ENCODE measurements at places on chromosomes 4 and X. TPM values are rescaled to one million over a fixed set of nuclear protein-coding genes. Genes with fewer than 3 reads are reported as not detected.

The PRSS12 gene
- 2.4 TPM for total RNA-seq

GRCh38 chrX:42770566-42770965 lies 7.4 kb downstream of the PPP1R2C start:
- DNase-seq = no peak

GRCh38 chrX:24229400-24229879 lies 79.9 kb downstream of the ZFX start:
- DNase-seq = no peak

DNA sequence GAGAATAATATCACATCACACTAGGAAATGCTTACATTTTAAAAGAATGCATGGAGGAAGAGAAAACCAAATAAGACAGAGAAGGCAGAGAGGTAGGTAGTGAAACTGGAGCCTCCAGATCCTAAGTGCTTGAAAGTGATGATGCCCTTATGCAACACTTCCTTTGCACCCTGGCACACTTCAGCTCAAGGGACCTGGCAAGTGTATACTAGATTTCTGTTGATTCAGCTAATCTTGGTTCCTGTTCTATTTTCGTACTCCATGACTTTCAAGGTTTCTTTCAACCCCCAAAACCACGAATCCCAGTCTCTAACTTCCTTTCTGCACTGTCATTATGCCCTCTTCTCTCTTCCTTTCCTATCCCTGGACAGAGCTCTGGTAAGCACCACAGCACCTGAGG lies 36.9 kb upstream of the SH3KBP1 start:
- DNase-seq = no peak

- no peak for DNase-seq
Observed at GRCh38 chr4:139282721-139283075, 2.7 kb upstream of the MGARP start.

DNA sequence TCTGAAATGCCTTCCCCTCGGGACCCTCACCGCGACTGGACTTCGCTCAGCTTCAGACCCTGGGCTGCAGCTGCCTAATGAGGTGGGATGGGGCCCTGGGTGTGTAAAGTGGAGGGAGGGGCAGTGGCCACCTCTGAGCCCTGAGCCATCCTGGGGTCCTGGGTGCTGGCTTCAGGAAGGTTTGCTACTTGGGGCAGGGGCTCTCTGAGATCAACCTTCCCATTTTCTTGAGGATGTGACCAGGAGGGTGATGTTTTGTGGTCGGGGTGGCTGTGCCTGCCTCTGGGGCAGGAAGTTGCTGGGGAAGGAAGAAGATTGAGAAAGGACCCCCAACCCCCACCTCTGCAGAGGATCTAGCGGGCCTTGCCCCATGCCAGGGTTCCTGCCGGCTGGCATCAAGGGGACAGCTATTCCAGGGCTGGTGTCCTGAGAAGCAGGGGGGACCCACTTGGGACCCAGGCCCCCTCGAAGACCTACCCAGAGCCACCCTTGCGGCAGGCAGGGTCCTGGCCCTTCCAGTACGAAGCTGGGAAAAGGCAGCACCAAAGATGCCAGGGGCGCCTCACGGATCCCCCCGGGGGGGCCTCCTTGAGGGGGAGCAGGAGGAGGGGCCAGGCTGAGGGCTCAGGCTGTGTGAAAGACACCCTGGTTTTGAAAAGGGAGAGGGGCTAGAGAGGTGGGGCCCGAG lies 6.5 kb downstream of the SH3BP2 start:
- peak; percentile 47 for DNase-seq

DNA sequence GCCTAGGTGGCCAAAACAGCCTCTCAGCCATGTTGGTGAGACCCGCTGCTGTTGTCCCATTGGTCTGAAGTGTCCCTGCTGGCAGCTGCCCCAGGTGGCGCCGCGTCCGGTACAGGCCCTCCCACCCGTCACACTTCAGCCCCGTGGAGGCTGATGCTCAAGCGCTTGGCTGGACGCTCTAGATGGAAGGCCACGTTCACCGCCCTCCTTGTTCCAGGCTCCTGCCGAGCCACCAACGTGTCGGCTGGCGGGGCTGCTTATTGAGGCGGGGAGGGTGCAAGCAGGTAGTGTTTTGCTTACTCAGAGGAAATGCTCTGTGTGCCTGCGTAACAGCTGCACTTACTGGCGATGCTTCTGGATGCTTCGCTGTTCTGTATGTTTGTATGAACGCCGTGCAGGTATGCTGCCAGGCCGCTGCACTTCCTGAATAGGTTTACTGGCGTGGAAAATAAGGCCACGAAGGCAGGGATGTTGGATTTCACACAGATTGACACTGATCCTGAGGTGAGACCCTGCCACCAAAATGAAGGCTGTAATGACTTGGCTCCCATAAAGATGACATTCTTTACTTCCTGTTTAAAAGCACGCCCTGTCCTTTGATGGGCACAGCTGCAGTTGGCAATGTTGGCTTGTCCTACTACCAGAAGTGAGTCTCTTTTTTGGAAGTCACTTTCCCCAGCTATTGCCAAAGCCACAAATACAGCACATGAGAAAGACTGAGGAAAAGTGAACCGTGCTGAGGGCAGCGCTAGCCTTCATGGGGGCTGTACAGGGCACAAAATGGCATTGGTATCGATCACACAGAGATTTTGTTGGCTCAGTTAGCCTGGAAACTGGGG lies 21.0 kb upstream of the CLCN4 start:
- DNase-seq = no peak

DNA sequence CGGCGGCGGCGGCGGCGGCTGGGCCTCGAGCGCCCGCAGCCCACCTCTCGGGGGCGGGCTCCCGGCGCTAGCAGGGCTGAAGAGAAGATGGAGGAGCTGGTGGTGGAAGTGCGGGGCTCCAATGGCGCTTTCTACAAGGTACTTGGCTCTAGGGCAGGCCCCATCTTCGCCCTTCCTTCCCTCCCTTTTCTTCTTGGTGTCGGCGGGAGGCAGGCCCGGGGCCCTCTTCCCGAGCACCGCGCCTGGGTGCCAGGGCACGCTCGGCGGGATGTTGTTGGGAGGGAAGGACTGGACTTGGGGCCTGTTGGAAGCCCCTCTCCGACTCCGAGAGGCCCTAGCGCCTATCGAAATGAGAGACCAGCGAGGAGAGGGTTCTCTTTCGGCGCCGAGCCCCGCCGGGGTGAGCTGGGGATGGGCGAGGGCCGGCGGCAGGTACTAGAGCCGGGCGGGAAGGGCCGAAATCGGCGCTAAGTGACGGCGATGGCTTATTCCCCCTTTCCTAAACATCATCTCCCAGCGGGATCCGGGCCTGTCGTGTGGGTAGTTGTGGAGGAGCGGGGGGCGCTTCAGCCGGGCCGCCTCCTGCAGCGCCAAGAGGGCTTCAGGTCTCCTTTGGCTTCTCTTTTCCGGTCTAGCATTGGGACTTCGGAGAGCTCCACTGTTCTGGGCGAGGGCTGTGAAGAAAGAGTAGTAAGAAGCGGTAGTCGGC lies 528 bp downstream of the FMR1 start:
- DNase-seq = peak; percentile 49

- no peak for DNase-seq
Observed at GRCh38 chr4:7699825-7700224, 239.8 kb downstream of the AFAP1 start.

- DNase-seq = no peak
Observed at GRCh38 chrX:145727476-145727875, 90.2 kb upstream of the SLITRK2 start.

Measured in ureter (tissue), 1 donor.